Endothelial cell of umbilical vein (primary cell): ENCODE measurements at places on chromosomes 12 and 14. TPM values are rescaled to one million over a fixed set of nuclear protein-coding genes. Genes with fewer than 3 reads are reported as not detected.

DNA sequence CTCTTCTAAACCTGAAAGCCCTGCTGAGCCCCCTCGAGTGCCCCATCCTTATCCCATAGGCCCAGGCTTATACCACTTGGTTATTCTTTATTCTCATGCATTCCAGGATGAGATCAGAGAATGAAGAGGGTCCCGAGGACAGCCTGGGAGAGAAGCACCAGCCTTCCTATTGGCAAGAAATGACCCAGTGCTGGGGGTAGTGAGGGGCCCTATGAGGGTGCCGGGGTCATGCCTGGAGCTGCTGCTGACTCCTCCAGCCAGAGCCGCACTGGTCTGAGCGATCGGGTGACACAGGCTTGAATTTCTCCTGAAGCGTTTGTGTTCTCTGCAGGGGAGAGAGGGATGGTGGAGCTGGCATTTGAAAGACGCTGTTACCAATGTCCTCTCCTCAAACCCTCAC lies 18.1 kb downstream of the MORN3 start:
- DNase-seq: no peak

The AQP6 gene
- total RNA-seq: not detected in 2 replicates

DNA sequence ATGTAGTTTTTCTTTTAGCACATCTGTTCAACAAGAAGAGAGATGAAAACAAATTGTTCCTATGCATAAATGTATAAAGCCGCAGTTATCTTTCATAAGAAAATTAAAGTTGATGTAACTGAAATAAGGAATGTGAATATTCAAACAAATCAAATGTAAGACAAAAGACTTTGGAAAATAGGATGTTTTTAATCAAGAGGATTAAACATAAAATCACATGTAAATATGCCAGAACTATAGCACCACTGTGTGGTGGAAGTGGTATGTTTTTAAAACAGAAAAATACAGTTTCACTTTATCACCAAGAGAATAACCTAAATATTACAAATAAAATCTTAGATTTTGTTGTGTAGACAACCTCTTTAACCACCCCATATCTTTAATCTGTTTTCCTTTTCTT lies 40.4 kb downstream of the CAPS2 start:
- DNase-seq: peak; percentile 22

DNA sequence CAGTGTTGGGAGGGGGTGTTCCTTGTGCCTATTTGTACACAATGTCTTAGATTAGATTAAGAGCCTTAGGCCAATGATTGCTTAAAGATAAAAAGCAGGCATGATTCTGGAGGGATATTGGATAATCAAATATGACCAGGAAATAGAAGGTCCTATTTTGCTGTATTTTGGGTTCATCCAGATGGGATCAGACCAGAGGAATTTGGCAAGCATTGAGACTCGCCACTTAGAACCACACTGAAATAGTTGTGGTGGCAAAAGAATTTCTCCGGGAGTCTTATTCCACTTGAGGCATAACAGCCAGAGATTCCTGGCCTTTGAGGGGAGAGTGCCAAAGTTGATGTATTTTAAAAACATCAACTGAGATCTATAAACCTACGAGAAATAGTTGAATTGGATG lies 327.2 kb downstream of the RAD51B start:
- DNase-seq: no peak

DNA sequence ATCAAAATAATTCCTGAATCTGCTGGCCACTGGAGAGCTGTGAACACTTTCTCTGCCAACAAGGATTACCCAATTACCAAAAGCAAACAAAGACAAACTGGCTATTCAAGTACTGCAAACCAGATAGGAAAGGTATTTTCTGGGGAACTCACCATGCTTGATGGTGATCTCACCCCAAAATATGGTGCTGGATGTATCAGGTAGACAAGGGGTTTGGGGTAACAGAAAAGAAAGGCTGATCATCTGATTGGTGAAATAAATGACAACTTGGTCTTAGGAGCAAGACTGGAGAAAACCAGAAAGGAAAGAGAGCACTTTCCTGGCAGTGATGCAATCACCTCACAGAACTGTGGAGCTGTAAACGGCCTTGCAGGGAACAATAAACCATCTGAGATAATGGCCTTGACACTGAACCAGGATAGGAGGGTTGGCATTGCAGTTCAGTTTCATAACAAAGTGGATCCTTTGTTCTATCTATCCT lies 31.0 kb upstream of the NPFF start:
- peak; percentile 50 for DNase-seq

The RAD9B gene
- 0.15 TPM in 1 of 2 replicates, not detected in the other for total RNA-seq

GRCh38 chr12:106274575-106275121 lies 26.8 kb upstream of the CKAP4 start:
- DNase-seq: no peak

The SELPLG gene
- 0.62 and 1.2 TPM in 2 replicates for total RNA-seq

The TMEM30B gene
- total RNA-seq: 0.25 and 0.35 TPM in 2 replicates

DNA sequence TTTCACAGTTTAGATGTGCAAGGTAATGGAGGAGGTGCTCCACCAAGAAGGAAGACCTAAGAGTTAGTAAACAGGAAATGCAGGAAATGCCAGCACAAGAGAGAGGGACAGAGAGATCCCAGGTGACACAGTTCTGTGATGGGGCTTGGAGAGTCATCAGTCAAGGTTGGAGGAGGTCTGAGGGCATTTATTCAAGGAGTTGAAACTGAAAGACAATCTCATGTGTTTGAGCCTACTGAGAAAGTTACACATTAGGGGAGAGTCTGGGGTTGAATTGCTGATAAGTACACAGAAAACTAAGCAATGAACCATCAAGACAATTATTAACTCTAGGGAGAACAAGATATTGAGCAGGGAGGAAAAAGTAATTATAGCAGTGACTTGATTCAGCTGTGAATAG lies 138.5 kb downstream of the ANO6 start:
- DNase-seq: no peak

GRCh38 chr14:91509083-91509877 lies 830 bp downstream of the PPP4R3A start:
- peak; percentile 31 for DNase-seq

The NKX2-1 gene
- total RNA-seq: not detected in 2 replicates

- no peak for DNase-seq
Observed at GRCh38 chr14:77529213-77529612, 30.6 kb upstream of the ISM2 start.

GRCh38 chr12:109518820-109519665 lies 41.6 kb downstream of the UBE3B start:
- DNase-seq: peak; percentile 84
